ENCODE measurements at places on chromosomes 2 and 18. TPM values are rescaled to one million over a fixed set of nuclear protein-coding genes. Genes with fewer than 3 reads are reported as not detected.

SNED1 gene
- 9.6 TPM for total RNA-seq

PLCD4 gene
- 0.74 TPM for total RNA-seq

LRP2 gene
- not detected for total RNA-seq

CYP26B1 gene
- total RNA-seq = 0.55 TPM

TMEM247 gene
- not detected for total RNA-seq

DYNAP gene
- total RNA-seq = not detected

ABHD1 gene
- total RNA-seq = not detected

CRACDL gene
- 29.6 TPM for total RNA-seq

NFU1 gene
- total RNA-seq = 35.1 TPM

UGT1A7 gene
- total RNA-seq = 20.3 TPM

FAM228A gene
- not detected for total RNA-seq

PCBP1 gene
- total RNA-seq = 148 TPM

NCOA1 gene
- 9.1 TPM for total RNA-seq

MPP4 gene
- total RNA-seq = not detected

KIAA2012 gene
- total RNA-seq = not detected

OSR1 gene
- 6.9 TPM for total RNA-seq

Measured in PC-9 (cell line).